Common myeloid progenitor, CD34-positive (primary cell): ENCODE measurements at places on chromosomes 2 and 18.
A peak's percentile ranks its signal among the peaks of the same experiment; 100 is the strongest.

DNA sequence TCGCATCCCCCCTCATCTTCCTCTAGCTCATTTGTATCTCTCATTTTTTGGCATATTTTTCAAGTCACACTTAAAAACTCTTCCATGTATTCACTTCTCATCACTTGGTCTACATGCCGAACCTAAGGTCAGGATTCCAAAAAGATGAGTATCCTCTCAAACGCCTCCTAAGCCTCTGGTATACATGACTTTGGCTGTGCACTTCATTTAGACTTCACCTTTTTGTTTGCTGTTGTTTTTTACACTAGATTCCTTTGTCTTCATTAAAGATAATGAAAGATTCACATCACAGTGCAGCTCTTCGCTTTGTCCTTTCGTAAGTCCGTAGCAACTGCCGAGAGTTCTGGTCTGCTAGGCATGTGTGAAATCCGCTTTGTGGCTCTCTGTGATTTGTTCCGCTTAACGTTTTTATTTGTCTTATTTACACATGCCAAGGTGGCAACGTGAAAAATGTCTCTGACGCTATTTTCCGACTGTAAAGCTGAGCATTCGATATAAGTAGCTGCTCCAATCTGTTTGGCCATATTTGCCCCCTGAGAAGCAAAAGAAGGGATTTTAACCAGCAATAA is 17.7 kb downstream of the RND3 start:
- no peak for DNase-seq

GRCh38 chr2:47046271-47046670 is 108.8 kb downstream of the STPG4 start:
- DNase-seq = no peak

DNA sequence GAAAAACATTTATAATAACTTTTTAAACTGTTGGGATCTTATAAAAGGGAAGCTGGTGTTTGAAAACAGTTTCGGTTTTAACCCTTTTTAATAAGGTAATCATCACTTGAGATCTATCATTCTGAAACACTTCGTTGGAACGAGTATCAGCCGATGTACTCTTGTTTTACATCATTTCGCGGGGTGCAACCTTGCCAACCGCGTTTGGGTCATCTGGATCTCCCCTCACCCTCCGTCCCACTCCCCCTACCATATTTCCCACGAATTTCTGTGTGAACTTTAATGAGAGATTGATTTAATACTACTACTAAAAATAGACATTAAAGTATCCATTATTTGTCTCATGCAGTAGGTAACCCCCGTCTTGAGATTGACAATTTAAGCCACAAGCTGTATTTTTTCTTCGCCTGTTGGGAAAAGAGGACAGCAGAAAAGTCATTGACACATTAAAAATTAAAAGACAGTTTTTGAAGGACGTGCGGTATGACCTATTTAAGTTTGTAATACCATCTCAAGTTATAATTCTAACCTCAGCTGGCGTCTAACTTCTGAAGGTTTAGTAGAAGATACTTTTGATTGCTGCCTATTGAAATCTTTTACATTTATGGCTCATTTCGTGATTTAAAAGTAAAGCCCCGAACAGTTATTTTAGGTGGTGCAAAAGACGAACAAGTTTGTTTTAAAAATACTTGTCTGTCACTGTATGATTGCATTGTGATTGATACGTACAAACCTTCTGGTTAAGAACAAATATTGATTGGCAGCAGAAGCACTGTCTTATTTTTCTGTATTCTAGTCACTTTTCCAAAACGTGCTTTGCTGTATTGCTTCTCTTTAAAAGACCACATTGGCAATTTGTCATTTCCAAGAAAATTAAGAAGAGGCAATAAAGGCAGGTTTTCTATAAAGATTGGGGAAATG is 1.5 kb downstream of the CREB1 start:
- DNase-seq = no peak

DNA sequence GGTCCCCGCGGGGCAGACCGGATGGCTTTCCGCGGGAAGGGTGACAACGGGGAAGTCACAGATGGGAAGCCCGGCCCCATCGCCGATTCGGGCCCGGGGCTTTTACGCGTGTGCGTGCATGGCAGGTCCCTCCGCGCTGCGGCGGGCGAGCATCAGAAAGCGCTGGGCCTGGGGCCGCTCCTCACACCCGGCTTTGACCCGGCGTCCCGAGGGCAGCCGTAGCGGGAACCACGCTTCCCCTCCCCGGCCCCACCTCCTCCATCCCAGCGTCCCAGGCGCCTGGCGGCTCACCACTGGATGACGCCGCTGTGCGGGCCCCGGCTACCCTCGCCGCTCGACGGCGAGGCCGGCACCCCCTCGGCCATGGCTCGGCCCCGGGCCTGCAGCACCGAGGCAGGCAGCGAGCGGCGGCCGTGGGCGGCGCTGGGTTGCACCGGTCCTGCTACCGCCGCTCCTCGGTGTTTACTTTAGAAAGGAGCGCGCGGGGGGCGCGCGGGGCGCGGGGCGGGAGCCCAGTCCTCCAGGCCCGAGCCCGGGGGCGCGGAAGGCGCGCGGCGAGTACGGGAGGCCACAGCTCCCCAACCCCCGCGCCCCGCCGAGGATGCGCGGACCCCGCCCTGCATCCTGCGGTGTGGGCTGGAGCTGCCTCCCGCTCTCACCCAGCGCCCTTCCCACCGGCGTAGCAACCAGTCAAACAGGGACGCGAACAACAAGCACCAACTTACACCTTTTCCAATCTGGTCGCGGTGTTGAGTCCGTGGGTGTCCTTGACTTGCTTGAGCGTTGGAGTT is 806 bp downstream of the RFX8 start:
- peak; percentile 36 for DNase-seq
